ENCODE measurements at places on chromosomes 1 and 21.

DNA sequence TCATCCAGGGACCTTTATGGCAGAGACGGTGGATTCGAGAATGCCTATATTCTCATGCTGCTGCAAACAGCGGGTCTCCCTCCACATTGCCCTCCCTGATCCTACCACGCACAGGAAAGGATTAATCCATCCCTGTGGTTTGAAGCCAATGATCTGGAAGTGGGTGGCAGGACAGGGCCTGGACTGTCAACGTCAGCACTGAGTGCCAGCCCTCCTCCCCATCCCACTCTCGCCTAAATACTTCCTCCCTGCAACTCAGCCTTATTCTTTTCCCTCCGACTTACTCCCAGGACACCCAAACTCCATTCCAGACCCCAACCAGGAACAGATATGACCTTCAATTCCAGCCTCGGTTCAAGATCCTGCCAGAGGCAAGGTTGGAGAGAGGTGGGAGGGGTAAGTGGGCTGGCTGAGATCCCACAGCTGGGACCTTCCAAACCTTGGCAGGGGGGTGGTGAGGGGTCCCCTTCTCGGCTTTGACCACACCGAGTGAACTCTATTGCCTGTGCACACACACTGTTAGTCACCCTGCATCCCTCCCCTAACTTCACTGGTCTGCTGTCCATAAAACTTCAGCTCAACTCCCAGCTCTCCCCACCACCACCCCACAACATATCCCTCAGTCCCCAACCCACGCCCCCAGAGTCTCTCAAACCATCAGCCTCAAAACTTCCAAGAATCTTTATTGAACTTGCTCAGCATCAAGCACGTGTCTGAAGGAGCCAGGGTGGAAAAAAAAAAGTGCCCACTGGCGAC is 2.4 kb upstream of the S100A5 start:
- no peak for DNase-seq

DNA sequence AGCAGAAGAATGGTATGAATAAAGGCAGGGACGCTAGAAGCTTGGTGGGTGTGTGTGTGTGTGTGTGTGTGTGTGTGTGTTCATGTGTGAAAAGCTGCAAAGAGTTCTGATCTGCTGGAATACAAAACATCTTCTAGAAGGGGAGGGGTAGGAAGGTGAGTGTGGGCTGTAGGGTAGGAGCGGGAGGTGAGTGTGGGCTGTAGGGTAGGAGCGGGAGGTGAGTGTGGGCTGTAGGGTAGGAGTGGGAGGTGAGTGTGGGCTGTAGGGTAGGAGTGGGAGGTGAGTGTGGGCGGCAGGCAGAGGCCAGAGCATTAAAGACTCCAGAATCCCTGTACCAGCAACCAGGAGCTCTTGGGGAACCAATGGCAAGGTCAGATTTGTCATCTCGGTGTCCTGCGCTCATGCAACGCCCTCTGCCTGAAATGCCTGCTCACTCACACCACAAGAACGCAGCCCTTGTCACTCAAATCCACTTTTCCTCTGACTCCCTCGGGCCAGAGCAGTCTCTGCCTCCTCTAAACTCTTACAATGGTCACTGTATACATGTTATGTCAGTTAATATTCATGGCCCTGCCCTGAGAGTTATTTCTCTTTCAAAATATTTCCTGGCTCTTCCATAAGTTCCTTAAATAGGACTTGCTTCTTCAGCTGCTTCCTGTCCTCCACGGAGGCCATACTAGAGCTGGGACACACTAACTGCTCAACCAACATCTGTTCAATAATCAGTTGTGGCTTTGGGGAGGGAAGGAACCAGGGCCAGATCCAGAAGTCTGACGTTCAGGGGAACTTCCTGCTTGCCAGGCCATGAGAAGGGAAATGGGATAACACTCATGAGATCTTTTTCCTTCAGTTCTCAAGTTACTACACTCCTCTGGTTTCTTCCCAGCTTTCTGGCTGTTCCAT is 53.6 kb upstream of the ZNF644 start:
- no peak for DNase-seq

- no peak for DNase-seq
Observed at GRCh38 chr1:109866071-109866470, 44.6 kb upstream of the CSF1 start.

- DNase-seq: no peak
Observed at GRCh38 chr1:173418107-173418985, 58.8 kb upstream of the PRDX6 start.

DNA sequence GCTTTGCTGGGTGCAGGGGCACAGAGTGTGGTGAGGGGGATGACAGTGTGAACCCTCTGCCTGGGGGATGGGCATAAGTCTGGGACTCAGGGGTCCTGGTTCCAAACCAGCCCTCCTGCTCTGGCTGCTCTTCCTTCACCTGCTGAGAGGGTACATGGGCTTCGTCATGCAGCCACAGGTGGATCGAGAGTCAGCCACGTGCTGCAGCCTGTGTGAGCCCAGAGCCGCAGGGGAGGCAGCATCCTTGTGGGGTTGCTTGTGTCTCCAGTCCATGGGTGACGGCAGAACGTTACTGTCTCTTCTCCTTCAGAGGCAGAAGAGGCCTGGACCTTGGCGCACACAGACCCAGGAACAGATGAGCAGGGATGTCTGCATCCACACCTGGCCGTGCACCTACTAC is 12.1 kb downstream of the SNAP47 start:
- DNase-seq: no peak

DNA sequence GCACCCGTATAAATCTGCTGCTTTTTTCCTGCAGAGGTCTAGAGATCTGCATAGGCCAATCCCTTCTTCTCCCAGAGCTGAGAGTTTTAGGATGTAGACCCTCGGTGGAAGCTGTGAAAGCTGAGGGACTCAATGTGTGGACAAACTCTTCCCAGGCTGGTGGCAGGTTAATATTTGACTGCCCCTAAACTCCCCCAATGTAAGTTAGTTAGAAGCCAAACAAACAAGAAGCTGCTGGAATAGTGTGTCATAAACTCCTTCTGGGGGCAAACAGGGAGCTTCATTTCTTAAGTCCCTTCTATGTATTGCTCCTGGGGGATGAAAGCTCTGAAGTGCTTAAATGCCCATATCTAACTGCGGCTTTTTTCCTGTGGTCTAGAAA is 72.3 kb downstream of the SCMH1 start:
- DNase-seq: no peak

GRCh38 chr1:152811050-152811449 is 721 bp upstream of the LCE1B start:
- no peak for DNase-seq

DNA sequence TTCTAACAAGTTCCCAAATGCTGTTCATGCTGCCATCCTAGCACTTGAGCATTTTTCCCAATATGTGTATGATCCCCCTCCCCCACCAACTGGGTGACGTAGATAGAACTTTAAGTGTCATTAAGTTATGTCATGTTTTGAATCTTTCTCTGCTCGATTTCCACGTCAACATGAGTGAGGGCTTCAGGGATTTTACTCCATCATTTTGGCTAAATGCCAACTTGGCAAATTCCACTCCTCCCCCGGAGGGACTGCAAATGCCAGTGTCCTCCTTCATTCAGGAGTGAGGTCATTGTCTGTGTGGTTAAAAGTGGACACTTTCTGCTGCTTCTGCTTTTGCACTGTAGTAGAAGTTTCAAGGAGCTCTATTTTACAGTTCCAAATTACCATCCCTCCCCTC is 201.7 kb downstream of the FGGY start:
- no peak for DNase-seq

- DNase-seq: no peak
Observed at GRCh38 chr1:69710484-69711189, 142.9 kb downstream of the LRRC7 start.

DNA sequence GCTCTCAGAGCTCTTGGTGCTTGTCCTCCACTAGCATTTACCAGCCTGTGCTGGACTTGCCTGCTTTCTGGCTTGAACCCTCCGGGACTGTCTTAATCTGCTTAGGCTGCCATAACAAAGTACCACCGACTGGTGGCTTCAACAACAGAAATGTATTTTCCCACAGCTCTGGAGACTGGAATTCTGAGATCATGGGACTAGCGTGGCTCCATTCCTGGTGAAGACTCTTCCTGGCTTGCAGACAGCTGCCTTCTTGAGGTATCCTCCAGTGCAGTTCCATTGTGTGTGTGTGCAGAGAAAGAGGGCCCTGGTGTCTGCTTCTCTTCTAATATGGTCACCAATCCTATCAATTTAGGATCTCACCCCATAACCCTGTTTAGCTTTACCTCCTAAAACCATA is 22.0 kb upstream of the RCAN1 start:
- DNase-seq: no peak

DNA sequence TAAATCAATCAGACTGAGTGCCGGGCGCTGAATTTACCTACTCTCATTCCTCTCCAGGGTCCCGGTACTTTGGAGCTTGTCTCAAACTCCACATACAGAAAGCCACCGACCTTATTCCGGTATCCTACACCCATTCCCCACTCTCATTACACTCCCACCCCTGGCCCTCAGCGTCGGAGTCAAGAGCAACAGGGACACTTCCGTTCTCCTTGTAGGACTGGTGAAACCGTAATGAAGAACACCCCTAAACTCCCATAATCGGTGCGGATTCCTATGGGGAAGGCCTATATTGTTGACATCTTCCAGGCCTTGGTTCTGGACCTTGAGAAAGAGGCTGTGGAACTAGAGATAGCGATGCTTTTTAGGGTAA is 798 bp downstream of the ZBED6 start:
- DNase-seq: peak; percentile 23

- DNase-seq: no peak
Observed at GRCh38 chr1:175450219-175450618, 257.6 kb upstream of the KIAA0040 start.

DNA sequence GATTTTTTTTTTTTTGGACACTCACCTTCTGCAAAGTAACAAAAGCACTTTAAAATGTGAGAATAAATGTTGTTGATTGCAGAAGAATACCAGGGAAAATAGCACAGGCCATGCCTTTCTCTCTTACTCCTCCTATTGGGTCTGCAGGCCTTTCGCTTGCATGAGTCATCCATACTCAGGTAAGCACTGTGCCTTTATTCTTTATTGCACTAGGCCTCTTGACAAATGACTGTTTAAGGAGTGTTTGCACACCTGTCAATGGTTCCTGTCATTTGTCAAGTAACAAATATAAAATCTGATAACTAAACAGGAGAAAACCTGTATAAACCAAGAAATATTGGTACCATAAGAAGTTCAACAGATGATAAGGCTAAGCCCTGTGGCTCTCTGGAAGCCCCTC is 106.5 kb downstream of the RGS7 start:
- DNase-seq: no peak

- DNase-seq: no peak
Observed at GRCh38 chr1:52360595-52360968, 5.4 kb downstream of the CC2D1B start.

GRCh38 chr1:243455760-243456651 is 200.2 kb downstream of the SDCCAG8 start:
- DNase-seq: no peak

DNA sequence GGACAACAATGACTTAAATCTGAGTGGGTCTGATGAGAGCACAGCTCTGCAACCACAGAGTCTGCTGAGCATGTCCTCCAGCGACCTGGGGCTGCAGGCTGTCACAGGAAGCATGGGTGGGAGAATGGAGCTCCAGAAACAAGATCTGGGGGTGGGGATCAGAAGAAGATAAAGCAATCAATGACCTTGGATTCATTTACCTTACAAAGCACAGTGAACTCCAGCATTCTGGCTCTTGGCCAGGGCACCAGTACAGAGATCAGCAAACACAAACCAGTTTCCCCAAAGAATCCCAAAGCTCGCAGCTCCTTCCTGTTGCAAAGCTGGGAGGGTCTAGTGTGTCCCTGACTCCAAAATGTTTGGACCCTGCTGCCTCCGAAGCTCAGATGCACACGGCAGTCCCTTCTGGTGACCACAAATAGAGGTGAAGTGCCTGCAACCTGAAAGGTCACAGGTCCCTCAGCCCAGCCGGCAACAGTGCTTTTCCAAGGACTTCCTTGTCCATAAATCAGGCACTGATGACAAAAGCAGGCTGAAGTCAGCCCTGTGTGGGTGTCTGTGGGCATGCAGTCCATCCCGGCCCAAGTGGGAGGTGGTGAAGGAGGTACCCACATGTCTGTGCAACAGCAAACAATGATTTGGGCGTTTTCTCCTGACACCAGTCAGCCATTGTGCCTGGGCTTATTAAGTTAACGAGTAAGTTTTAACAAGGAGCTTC is 76.1 kb downstream of the SH3BGR start:
- no peak for DNase-seq

DNA sequence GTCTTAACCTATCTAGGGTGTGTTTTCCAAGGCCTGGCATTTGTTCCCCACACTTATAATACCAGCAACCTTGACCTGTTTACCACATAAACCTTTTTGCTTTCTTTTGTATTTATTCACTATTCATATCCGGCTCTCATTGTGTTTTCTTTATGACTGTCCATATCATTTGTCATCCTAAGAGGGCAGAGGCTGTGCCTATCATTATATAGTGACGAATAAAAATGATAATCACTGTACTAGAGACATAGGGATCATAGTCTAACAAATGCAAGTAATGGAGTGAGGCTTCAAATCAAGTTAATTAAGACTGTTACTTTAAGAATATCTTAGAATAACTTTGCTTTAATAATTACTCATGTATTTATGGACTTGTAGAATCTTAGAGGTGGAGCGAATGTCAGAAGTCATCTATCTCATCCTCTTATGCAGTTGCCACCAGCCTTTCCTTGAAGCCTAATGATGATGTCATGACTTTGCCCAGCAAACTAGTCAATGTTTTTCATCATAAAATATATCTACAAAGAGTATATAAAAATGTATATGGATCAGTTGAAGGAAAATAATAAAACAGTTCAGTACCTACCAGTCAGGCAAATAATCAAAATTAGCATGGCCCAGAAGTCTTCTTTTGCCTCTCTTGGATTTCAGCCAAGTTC is 4.7 kb upstream of the ETV3 start:
- no peak for DNase-seq

DNA sequence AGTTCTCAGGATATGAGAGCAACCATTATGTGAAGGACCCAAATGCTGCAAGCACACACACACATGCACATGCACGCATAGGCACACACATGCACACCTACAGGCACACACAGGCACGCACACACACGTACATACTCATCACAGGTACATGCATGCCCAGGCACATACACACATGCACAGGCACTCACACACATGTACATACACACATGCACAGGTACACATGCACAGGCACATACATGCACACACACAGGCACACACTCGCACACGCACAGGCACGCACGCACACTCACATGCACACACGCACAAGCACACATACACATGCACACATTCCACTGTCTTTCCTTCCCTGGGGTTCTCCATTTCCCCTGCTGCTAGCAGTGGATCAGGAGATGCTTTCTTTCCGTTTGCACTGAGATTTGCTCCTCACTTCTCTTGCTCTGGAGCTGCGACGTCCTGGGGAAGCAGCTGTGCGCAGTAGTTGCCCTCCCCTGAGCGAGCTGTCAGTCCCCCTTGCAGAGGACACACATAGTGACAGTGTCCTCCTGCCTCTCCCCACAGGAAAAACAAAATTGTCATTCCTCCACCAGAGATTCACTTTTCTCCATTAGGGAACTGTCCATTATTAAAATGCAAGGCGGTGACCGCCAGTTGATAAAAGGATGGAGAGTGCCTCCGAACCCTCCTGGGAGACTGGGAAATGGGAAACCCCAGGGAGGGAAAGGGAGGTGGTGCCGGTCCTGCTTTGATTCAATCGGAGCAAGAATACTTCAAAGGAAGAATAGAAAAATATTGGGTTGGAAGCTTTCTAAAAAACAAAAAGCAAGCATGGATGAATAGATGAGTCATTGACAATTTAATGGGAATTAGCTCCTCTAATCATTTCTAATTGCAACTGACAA is 69.5 kb downstream of the WDR4 start:
- no peak for DNase-seq
